ENCODE measurements at places on chromosomes 5 and 9.

GRCh38 chr9:91773156-91773555 is 176.9 kb downstream of the ROR2 start:
- no peak for DNase-seq

DNA sequence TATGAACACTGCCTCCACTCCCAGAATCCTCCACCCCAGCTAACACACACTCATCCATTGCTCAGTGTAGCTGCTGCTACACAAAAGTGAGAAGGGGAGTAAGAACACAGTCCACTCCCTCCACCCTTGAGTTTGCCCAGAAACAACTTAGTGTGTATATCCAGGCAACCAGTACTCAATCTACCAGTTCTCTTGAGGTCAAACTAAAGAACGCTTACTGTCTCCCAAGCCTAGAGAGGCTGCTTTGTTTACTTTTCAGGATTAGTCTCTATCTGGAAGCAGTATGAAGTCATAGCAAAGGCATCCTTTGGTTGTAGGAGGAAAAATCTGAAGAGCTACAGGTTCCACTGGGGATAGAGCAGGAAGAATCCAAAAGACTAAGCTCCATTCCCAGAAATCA is 296.3 kb downstream of the KCNN2 start:
- no peak for DNase-seq

DNA sequence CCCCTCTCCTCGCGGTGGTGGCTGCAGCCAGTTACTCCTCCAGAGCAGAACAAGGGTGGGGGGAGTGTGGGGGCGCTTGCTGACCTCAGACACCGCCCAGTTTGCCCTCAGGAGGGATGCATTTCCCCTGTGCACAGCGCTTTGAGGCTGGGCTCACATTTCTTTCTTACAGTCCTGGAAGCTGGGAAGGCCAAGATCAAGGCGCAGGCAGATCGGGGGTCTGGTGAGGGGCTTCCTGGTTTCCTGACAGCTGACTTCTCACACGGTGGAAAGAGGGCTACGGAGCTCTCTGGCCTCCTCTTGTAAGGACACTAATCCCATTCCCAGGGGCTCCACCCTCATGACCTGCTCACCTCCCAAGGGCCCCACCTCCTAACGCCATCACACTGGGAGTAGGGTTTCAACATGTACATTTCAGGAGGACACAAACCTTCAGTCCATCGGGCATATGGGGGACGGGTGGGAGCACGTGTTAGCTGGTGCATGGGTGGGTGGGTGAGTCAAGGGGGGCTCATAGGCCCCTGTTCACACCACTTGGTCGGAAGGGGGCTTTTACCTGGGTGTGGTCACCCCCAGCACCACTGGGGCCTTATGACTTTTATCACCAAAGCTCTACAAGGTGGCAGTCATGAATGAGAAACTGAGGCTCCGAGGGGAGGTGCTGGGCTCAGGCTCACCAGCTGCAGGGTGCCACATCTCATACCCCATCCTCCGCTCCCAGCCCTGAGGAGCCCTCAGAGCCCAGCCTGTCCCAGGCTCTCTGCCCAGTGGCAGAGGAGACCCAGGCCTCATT is 7.7 kb upstream of the SCGB3A1 start:
- no peak for DNase-seq

GRCh38 chr5:122085041-122085440 is 7.0 kb upstream of the LOX start:
- no peak for DNase-seq

GRCh38 chr5:16737620-16738364 is 121.0 kb upstream of the RETREG1 start:
- DNase-seq, result no peak

GRCh38 chr5:104297076-104297475 is 734.5 kb upstream of the NUDT12 start:
- DNase-seq, result no peak

GRCh38 chr5:25754895-25755294 is 1110.1 kb upstream of the CDH10 start:
- DNase-seq, result no peak

DNA sequence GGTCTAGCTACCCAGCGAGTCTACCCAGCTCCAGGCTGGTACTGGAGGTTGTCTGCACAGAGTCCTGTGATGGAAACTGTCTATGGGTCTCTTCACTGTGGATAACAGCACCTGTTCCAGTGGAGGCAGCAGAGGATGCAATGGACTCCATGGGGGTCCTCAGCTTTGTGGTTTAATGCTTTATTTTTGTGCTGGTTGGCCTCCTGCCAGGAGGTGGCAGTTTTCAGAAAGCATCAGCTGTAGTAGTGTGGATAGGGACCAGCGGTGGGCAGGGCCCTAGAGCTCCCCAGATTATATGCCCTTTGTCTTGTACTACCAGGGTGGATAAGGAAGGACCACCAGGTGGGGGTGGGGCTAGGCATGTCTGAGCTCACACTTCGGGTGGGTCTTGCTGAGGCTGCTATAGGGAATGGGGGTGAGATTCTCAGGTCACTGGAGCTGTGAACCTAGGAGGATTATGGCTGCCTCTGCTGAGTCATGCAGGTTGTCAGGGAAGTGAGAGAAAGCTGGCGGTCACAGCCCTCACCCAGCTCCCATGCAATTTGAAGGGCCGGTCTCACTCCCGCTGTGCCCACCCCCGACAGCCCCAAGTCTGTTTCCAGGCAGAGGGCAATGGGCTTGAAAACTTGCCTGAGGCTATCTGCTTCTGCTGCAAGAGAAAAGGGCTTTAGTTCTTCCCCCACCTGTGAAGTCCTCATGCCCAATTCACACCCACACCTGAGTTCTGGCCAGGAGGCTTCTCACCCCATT is 397.1 kb downstream of the TLE1 start:
- DNase-seq, result no peak

GRCh38 chr5:141811287-141812155 is 66.7 kb downstream of the PCDH1 start:
- no peak for DNase-seq

DNA sequence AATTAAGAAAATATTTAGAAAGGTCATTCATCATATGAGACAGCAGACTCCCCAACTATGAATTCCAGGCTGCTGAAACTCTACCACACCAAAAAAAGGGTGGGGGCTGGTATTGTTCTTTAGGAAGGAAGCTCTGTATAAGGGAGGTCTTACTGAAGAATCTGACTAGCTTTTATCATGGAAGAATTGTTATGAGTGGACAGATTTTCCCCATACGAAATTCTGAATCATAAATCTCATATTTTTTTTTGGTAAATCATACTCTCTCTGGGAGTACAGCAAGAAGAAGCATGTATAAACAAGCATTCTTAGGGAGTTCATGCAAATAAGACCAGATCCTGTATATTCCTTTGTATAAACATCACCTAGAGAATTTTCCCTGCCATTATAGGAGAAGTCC is 220.0 kb downstream of the SLC12A2 start:
- DNase-seq, result no peak

DNA sequence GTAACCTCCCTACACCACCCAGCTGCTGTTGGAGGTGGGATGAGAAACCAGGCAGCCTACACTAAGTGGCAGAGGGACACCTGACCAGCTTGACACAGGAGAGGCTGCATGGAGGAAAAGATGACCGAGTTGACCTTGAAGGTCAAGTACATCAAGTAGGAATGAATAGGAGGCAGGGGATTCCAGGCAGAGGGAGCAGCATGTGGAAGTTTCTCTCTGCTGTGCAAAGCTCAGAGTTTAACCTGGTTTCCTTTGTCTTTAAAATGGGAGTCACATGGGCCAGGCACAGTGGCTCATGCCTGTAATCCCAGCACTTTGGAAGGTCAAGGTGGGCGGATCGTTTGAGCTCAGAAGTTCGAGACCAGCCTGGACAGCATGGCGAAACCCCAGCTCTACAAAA is 32.6 kb downstream of the SPRY4 start:
- DNase-seq, result no peak

GRCh38 chr5:177100714-177101121 is 14.0 kb downstream of the FGFR4 start:
- no peak for DNase-seq

GRCh38 chr5:129460936-129461710 is 1.0 kb downstream of the ADAMTS19 start:
- DNase-seq, result no peak

- DNase-seq, result no peak
Observed at GRCh38 chr9:27368316-27368985, 71.5 kb upstream of the EQTN start.

GRCh38 chr9:69293156-69293555 is 31.9 kb upstream of the ENTREP1 start:
- DNase-seq, result no peak

Data from NCI-H2107 (cell line).